Osteocyte (in vitro differentiated cells): ENCODE measurements at places on chromosomes 2 and 18. TPM values are rescaled to one million over a fixed set of nuclear protein-coding genes. Genes with fewer than 3 reads are reported as not detected.

Gene FSIP2
- 3.4 and 3.5 TPM in 2 replicates for total RNA-seq

Gene DAW1
- not detected in 2 replicates for total RNA-seq

Gene ASIC4
- total RNA-seq: 0.11 and 0.13 TPM in 2 replicates

Gene CGREF1
- total RNA-seq: 1.2 and 1.9 TPM in 2 replicates

Gene ANKRD36
- total RNA-seq: 32.5 and 38.1 TPM in 2 replicates

Gene VIL1
- total RNA-seq: 0.57 TPM in 1 of 2 replicates, not detected in the other

Gene ANKRD30B
- not detected in 2 replicates for total RNA-seq

Gene FER1L5
- total RNA-seq: 0.13 TPM in 1 of 2 replicates, not detected in the other

Gene LYG2
- total RNA-seq: not detected in 2 replicates

Gene CDH19
- not detected in 2 replicates for total RNA-seq

Gene CETN1
- total RNA-seq: not detected in 2 replicates

Gene SERPINB7
- not detected in 2 replicates for total RNA-seq

Gene UXS1
- 22.5 and 23.2 TPM in 2 replicates for total RNA-seq

Gene HOXD13
- total RNA-seq: not detected in 2 replicates
